ENCODE measurements at places on chromosomes 7 and 10. TPM values are rescaled to one million over a fixed set of nuclear protein-coding genes. Genes with fewer than 3 reads are reported as not detected.

Gene BTBD16
- not detected for total RNA-seq

Gene TAS2R4
- total RNA-seq: 1.2 TPM

DNA sequence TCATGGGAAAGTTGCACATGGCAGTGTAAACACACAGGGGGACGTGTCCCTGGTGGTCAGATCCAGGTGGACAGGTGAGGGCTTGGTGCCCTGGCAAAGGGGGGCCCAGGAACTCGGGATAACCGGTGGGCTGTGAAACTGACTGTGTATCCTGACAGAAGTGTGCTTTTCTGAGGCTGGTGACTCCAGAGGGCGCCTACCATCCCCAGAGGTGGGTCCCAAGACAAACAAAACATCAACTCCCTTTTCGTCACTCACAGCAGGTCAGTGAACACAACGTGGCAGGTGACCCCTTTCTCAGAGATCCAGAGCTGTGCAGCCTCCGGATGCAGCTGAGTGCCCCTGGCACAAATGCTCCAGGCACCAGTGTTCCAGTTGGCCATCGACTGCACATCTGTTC is 56.0 kb upstream of the DDC start:
- DNase-seq: no peak

DNA sequence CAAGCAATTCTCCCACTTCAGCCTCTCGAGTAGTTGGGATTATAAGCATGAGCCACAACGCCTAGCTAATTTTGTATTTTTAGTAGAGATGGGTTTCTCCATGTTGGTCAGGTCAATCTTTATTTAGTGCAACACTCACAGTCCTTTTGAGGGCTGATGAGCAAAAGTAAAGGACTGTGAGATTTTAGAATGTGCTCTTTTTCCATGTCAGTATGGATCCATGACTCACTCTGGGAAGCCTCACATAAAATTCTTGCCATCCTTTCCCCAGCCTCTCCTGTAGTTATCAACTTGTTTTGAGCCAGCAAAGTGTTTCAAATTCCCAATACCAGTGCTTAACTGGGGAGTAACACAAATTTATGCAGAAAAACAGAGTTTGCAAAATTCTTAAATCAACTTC is 135.8 kb upstream of the CXCL12 start:
- no peak for DNase-seq

- peak; percentile 65 for DNase-seq
These were observed 9.5 kb downstream of the FAM241B start for GRCh38 chr10:69639291-69640195.

DNA sequence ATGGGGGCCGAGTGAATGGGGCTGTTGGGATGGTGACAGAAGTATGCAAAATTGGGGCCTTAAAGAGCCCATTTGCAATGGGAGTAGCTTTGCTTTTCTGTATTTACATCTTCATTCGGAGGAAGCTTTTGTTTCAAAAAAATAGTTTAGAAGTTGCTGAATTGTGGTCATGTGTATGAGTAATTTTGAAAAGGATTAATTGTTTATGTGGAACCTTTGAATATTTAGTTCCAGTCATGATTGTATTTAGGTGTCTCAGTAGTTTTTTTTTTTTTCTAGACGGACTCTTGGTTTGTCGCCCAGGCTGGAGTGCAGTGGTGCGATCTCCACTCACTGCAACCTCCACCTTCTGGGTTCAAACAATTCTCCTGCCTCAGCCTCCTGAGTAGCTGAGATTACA is 37.2 kb downstream of the RBM33 start:
- DNase-seq: no peak

Gene C10orf62
- total RNA-seq: not detected

DNA sequence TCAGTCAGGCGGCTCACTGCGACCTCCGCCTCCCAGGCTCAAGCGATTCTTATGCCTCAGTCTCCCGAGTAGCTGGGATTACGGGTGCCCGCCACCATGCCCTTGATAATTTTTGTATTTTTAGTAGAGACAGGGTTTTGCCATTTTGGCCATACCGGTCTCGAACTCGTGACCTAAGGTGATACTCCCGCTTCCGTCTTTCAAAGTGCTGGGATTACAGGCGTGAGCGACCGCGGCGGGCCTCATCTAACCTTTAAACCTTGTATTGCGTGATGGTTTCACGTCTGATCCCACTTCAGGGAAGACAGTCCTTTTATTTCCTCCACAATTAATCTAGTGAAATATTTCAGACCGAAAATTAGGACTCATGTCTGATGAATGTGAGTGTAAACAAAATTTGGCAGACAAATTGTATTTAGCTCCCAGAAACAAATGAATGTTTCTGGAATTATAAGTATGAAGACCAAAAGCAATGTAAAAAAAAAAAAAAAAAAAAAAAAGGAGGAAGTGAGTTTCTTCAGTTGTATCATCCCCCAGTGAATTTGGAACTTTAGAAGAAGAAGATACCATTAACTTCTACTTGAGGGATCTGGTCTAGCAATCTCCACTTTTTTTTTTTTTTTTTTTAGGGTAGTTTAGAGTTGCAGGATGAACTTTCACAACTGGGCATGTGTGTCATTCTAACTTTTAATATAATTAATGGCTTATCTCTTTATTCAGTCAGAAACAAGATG is 1.6 kb downstream of the NUP42 start:
- DNase-seq: no peak

GRCh38 chr10:97497572-97498075 is 598 bp downstream of the MMS19 start:
- peak; percentile 84 for DNase-seq

All from transverse colon (tissue), 4 donors.